ENCODE measurements at places on chromosomes 4 and X.

DNA sequence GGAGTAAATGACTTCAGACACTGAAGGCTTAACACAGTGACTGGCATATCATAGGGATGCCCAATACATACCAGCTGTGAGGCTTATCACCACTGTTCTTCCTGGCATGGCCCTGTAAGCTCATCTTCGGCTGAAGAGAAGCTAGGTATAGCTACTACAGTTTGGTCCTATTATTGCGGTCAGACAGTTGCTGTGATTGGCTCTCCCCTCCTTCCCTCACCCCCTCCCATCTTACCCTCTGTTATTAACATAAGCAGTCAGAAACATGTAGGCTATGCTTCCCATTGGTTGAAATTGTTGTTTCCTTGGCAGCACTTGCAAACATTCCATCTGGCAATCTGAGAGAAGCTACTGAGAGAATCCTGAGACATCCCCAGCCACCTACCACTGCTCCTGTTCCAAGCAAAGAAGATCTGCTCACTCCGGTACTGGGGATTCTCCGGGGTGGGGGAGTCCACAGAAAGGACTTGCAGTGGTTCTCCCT is at the start of gene AKAP14:
Gene AKAP14, plus strand, starts transcription at position 51 of the 484 bp plus-strand sequence. CDS start 7,331 bp downstream, outside the sequence.
- no peak for DNase-seq

- DNase-seq: peak; percentile 60
These were observed 1826.0 kb downstream of the STIM2 start for GRCh38 chr4:28686618-28687017.

GRCh38 chr4:186936496-186937375 is 213.1 kb upstream of the FAT1 start:
- no peak for DNase-seq

GRCh38 chr4:3719191-3719590 is 47.0 kb upstream of the ADRA2C start:
- DNase-seq: no peak

DNA sequence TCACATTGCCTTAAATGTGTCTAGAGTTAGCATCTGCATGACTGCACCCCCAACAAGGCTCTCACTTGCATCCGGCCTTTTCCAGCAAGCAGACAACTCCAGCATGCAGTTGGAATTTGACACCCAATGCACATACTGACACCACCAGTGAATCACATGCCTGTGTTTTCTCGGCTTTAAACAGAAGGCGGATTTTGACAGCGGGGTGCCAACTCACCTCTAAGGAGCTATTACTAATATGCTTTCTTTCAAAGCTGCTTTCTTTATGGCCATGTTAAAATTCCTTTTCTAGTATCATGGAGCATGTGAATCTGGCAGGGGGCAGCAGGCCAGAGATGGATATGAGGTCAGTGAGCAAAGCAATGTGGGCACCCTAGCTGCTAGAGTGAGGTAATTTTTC is 78.0 kb upstream of the CLNK start:
- DNase-seq: no peak

DNA sequence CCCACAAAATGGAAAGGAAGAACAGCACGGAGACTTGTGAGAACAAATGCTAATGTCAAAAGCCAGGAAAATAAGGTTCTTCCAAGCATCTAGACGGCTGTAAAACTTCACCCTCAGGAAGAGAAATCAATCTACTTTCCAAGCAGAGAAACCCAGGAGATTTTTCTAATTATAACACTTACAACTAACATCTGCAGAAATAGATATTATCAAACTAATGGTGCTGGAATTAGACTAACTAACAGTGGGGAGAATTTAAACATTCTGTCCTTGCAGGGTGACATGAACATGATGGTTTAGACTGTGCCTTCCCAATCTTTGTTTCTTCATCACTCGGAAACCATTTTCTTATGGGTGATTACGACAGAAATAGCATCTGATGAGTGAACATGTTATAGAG is 40.3 kb downstream of the SOD3 start:
- no peak for DNase-seq

GRCh38 chr4:63937961-63938360 is 471.3 kb downstream of the TECRL start:
- no peak for DNase-seq

- no peak for DNase-seq
These were observed 21.7 kb downstream of the F8 start for GRCh38 chrX:155000841-155001240.

DNA sequence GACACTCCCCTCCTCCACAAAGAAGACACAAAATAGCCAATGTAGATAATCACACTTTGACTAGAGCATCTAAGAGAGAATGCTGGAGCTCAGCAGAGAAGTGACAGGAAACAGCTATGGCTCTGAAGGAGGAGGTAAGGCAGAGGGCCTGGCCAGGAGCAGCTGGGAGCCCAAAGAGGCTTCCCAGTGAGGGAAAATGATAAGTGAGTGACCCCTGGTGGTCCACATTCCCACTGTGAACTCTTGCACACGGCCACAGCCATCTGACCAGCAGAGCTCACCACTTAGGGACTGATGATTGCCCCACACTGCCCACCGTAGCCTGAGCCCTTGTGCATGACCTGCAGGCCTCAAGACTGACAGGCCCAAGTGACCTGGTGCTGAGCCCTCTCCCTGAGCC is 162.7 kb upstream of the GALNTL6 start:
- DNase-seq: no peak

GRCh38 chrX:137748827-137749226 is 182.9 kb downstream of the ZIC3 start:
- no peak for DNase-seq

DNA sequence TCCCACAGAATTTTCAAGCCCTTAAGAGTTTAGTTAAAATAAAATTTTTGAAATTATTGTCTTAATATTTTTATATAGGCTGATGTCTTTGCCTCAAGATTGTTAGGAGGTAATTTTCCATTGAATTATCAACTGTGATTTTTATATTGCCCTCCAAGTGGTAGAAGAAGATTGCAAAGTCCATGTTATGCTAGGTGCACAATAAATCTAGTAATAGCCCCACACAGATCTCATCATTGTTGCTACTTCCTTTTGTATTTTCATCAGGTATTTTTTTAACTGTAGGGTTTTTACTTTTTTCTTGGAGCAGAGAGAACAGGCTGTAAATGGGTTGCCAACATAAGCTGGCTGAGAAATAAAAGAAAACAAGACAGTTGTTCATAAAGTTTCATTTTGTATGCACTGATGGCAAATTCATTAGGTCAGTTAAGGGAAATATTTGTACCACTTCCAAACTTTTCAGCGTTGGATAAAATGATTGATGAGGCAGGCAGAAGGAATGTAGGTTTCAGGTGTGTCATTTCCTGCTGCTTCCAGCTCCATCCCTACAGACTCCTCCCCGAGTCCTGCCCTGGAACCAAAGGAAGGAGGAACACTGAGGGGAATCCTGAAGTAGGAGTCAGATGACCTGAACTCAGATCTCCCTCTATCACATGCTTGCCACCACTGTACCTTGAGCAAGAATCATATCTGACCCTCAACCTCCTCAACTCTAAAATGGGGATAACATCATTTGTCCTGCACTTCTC is 105.5 kb downstream of the PRRG1 start:
- DNase-seq: no peak

DNA sequence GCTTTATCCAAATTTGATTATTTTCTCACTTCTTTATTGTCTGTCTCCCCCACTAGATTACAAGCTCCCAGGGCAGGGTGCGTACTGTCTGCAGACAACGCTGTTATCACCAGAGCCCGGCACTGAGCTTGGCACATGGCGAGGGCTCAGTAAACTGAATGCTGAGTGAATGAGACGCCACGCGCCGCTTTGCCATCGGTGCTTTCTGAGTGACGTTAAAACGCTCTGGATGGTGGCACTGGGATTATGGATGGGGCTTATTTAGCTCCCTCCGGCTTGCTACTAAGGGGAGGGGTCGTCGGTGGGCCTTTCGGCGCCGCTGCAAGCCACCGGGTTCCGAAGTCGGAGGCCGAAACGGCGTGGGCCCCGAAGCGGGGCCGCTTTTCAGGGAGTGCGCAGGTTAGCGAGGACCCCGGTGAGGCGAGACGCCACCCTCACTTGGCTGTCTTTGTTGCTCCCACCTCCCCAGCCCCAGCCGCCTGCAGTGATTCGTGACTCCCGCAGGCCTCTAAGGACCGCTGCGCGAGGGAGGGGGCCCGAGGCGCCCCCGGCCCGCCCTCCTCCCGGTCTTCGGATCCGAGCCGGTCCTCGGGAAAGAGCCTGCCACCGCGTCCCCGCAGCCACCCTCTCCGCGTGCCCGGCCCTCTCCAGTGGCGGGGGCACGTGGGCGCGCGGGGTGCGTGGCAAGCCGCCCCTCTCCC is 569 bp upstream of the FHL1 start:
- DNase-seq: no peak

DNA sequence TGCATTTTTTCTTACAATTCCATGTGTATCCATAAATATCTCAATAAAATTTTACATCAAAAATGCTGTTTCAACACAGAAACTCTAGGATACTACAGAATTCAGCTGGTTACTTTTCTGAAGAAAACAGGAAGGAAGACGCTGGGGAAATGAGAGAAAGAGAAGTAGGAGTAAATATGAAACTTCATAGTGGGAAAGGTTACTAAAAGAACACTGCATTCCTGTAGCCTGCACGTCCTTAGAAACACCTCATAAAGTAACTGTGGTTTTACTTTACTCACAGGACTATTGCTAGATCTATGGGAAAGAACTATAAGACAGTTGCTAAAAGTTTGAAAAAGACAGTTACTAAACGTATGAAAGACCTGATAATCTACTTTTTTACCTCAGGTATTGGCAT is 23.1 kb downstream of the ATP11C start:
- no peak for DNase-seq

DNA sequence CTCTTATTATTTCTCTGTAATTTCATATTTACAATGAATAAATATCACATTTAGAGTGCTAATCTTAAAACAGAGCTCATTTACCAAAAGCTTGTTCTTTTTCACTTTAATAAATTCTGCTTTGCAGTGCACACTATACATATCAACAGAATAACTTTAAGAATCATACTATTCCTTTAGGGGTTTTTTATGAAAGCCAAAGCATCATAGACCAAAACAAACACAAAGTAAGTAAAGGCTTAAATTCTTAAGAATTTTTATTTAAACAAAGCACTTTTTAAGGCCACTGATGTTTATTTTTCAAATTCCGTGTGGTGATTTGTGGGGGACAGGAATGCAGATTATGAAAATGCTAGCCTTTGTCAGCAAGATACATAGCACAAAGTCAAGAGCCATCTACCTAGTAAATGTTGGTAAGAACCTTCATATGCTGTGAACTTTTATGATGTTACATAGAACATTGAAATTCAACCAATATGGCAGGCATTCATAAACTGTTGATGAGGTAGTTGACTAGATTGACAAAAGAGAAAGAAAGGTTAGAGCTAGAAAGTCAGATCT is 17.8 kb downstream of the TIGD2 start:
- DNase-seq: no peak

GRCh38 chr4:15327311-15328298 is 100.2 kb upstream of the C1QTNF7 start:
- no peak for DNase-seq

DNA sequence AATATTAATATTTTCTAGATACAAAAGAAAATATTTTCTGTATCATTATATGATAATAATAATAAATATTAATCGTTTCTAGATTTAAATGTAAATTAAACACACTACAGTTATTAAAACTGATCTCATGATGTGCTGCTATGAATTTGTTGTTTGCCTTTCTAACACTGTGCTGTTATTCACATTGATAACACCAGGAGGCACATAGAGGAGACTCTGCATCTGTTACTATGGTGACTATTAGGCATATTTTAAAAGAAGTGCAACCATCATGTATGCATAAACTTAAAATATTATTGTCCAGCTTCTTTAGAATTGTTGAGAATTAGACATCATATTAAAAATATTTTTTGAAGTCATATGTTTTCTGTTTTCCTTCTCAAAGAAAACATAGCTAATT is 11.8 kb upstream of the PDGFC start:
- DNase-seq: no peak

DNA sequence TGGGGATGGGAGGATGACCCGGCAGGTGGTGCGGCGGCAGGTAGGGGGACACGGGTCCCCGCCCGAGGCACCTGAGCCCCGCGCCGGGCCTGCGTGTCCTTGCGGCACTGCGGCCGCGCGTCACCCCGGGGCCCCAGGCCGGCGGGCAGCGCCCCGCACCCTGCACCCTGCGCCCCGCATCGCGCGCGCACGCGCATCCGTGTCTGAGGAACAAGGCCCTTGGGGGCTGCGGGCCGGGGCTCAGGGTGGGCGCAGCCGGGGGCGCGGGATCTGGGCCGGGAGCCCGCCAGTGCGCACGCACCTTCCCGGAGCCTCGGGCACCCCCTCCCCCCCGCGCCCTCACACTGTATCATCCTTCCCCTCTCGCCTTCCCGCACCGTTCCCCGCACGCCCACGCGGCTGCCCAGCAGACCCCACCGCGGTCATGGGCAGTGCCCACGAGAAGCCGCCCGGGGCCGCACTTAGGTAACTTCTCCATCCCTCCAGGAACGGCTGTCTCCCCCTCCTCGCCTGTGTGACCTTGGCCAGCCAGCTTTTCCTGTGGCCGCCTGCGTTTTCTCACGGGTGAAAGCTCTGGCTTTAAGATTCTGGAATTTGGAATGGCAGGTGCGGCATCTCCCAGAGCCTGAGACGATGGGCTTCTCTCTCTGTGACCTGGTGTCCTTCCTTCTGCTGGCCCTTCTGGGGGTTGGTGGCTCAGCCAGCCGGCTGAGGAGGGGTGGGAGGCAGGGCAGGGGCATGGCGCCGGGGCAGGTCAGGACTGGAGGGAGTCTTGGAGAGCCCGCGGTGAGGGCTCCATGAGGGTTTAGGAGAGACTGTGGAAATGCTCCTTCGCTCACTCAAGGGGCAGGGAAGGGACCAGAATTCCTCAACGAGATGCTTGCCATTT is 748 bp downstream of the ATP2B3 start:
- no peak for DNase-seq

- no peak for DNase-seq
These were observed 61.6 kb upstream of the VAMP7 start for GRCh38 chrX:155819525-155819924.

- DNase-seq: no peak
These were observed 39.6 kb downstream of the RUFY3 start for GRCh38 chr4:70761276-70761816.

- no peak for DNase-seq
These were observed 13.4 kb upstream of the AFM start for GRCh38 chr4:73468170-73468569.

DNA sequence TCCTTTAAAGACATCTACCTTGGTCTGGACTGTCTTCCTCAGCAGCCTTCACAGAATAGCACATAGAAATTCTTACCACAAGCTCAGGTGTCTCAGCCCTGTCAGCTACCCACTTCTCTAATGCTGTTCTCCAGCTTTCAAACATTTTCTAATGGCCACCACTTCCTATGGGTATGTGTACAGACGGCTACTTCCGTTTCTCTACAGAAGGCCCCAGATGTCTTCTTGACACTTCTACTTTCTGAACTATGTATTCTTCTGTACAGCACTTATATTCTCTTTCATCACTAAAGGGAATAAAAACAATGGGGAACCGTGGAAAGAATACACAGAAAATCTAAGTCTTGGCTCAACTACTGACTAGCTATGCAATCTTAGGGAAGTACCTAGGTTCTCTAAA is 13.3 kb downstream of the OPHN1 start:
- no peak for DNase-seq

Measured in Caco-2 (cell line).